GM03348 (cell line): ENCODE measurements at places on chromosomes 4 and X.

DNA sequence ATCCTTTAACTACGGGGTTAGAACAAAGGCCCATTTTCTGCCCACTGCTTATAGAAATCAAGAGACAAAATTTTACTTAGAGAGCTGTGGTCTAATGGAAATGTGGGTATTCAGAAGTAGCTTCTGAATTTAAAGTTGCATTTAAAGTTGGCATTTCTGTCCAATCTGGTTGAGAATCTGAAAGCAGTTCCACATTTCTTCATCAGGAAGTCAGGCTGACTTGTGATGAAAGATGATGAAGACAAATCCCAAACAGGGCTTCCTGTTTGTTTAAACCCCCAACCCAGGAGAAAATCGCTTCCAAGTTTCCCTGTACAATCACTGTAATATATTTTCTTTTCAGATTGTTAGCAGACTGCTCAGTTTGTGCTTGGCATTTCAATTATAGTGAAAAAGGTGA is 345.3 kb downstream of the SPRY1 start:
- no peak for DNase-seq

- no peak for DNase-seq
Observed at GRCh38 chrX:152992115-152992514, 1.8 kb downstream of the PNMA5 start.

DNA sequence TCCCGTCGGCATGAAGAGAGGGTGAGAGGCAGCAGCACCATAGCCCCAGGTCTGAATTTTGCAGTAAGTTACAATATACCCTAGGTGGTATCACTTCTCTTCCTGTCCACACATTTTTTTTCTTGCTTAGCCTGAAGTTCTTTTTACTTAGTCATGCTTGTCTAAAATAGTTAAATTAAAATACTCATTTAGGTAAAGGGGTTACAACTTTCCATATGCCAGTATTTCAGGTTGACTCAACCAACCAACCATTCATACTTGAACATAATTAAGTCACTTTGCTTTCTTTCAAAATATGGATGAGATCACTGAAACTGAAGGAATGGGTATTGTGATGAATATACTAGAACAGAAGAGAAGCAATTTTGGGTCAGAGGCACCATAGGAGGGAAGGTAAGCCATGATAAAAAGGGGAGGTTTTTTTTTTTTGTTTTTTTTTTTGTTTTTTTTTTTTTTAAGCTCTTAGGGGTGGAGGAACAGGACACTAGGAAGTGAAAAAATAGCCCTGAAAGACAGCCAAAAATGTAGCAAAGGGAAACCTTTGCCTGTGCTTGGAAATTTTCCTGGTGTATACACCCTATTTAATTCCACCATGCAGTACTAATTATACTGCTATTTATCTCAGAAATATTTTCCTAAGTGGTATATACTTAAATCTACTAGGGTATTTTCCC is 41.8 kb downstream of the RPS6KA3 start:
- peak; percentile 6 for DNase-seq

DNA sequence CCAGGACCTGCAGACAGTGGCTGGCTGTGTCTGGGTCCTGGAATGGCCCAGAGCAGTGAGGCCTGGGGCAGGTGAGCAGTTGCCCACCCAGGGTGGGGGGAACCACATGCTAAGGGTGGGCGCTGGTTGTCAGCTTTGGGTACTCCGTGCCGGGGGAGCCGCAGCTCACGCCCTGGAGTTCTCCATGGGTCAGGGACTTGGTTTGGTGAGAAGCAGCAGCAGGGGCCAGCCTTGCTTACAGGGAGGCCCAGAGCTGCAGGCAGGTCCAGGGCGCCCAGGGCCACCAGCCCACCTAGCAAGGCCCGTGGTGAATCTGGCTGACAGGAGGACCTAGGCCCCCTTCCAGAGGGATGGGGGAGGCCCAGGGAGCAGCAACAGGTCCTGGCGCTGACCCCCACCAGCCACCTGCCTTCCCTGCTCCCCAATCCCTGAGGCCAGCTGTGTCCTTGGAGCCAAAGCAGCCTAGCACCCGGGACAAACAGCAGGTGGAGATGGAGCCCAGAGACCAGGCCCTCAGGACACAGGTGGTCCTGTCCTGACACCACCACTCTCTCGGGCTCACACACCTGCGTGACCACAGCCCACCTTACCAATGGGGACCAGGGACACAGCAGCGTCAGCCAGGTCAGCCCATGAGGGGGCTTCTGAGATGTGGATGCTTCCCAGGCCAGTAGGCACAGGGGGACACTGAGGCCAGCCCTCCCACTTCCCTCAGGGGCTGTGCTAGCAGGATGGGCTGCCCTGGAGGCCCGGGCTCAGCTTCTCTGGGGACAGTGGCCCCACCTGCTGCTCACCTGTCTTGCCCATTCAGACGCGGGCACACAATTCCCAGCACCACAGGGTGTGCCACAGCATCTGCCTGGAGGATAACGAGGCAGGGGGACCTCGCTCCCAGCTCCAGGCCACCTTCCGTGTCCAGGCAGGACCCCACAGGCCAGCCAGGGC is 3.5 kb downstream of the MXD4 start:
- DNase-seq = no peak

DNA sequence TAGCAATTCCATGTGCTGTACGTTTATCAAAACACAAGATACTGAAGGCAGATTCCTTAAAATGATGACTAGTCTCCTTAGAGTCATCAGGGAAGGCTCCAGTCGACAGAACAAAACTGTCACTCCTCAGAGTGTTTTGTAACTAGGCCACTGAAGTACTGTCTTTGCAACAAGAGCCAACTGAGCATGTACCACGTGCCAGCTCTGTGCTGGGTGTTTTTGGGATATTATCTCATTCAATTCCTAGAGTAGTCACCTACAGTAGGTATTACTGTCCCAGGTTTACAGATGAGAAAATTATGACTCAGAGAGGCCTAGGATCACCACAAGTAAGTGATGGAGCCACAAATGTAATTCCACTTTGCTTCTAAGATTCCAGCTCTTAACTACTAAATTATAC is 18.3 kb upstream of the NUP54 start:
- DNase-seq = no peak

DNA sequence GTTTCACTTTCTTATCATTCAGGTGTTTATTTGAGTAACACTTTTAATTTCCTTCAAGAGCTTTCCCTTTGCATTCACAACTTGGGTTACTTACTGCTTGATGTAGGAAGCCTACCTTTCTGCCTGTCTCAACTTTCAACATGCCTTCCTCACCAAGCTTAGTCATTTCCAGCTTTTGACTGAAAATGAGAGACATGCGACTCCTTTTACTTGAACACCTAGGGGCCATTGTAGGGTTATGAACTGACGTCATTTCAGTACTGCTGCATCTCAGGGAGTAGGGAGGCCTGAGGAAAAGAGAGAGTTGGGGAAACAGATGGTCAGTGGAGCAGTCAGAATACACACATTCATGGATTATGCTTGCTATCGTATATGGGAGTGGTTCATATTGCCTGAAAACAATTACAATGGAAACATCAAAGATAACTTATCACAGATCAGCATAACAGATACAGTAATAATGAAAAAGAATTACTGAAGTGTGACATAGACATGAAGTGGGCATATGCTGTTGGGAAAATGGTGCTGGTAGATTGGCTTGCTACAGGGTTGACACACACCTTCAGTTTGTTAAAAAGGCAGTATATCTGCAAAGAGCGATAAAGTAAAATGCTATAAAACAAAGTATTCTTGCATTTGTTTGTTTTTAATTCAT is 25.7 kb downstream of the USP53 start:
- no peak for DNase-seq

- DNase-seq = no peak
Observed at GRCh38 chrX:35622040-35622439, 176.1 kb upstream of the MAGEB16 start.

GRCh38 chrX:64975491-64975890 is 759 bp downstream of the ZC4H2 start:
- peak; percentile 31 for DNase-seq

GRCh38 chr4:186105647-186106321 is 1.3 kb downstream of the FAM149A start:
- DNase-seq = no peak

DNA sequence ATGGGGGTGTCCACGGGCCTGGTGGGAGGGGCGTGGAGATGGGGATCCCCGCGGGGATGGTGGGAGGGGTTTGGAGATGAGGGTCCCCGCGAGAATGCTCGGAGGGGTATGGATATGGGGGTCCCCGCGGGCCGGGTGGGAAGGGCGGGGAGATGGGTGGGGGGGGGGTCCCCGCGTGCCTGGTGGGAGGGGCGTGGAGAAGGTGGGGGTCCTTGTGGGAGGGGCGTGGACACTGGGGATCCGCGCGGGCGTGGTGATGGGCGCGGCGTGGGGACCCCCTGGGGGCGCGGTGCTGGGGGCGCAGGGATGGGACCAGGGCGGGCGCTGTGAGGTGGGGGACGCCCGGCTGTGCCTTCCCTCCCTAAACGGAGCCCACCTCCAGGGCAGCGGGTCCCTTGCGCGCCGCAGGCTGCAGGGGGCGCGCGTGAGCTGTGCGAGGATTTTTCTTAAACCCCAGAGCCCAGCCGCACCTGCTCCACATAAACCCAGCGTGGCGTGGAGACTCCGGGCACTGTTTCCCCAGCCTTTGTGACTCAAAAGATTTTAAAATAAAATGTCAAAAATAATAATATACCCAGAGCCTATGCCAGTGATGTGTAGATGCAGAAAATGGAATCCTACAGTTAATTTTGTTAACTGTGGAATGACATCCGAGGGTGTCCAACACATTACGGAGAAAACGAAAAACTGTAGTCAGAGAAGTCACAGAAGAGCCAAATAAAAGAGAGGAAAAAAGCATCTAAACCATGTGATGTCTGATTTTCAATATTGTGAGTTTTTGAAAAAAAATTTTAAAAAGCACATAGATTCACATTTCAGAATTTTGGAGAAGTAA is 1.5 kb upstream of the ASMTL start:
- peak; percentile 84 for DNase-seq

DNA sequence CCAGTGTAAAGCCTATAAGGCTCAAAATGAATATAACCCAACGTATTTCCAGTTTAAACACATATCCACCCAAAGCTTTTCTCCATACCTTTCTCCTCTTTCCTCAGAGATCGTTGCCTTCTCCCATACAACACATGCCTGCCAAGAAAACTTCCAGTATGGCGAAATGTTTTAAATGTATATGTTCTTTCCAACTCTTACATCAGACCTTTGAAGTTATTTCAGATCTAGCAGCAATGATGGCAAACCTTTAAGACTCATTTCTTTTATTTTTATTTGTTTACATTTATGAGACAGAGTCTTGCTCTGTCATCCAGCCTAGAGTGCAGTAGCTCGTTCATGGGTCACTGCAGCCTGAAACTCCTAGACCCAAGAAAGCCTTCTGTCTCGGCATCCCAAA is 265.4 kb downstream of the BMPR1B start:
- no peak for DNase-seq
